ENCODE measurements at places on chromosomes 13 and 19. TPM values are rescaled to one million over a fixed set of nuclear protein-coding genes. Genes with fewer than 3 reads are reported as not detected.

The OCEL1 gene
- total RNA-seq: 16.2 TPM

The C19orf81 gene
- 3.5 TPM for total RNA-seq

GRCh38 chr13:97798836-97799235, 154.6 kb upstream of the IPO5 start:
- no peak for DNase-seq
- no peak overlapping the region for H3K4me3 ChIP-seq
- peaks cover 3% of the 10 kb centered on the region for H3K36me3 ChIP-seq
- peaks cover 2% of the 10 kb centered on the region for H3K27me3 ChIP-seq

DNA sequence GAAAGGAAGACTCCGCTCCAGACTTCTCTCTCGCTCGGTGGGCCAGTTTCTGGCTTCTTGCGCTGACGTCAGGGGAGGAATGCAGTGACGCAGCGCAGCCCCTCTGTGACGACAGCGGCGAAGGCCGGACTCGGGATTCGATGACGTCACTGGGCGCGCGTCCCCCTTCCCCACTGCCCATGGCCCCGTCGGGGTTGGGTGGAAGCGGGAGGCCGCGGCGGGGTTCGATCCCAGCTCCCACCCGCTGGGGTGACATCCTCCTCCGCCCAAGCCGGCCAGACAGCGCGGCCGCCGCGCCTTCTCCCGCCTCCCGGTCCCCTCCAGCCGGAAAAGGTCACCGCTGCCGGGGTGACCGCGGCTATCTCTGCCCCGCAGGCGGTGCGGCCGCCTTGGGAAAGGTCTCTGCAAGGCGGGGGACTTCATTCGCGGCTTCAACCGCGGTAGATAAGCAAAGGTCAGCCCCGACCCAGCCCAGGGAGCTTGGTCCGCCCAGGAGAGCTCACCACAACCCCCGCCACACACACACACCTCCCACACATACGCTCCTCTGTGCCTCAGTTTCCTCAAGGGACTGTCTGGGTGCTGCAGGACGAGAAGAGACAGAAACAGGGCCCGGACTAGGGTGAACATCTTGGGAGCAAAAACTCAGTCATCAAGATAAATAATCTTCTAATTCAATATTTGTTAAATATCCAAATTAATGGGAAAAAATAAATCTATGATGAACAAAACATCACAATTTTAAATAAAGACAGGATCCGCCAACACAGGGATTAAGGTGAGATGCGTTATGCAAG, 844 bp upstream of the RFX1 start:
- DNase-seq: peak; percentile 93
- H3K4me3 ChIP-seq: peak overlapping the region; percentile 97
- no peaks in the 10 kb centered on the region for H3K27me3 ChIP-seq
- H3K36me3 ChIP-seq: no peaks in the 10 kb centered on the region
- peak overlapping the region; percentile 99 for H3K27ac ChIP-seq

The C19orf53 gene
- 79.1 TPM for total RNA-seq

DNA sequence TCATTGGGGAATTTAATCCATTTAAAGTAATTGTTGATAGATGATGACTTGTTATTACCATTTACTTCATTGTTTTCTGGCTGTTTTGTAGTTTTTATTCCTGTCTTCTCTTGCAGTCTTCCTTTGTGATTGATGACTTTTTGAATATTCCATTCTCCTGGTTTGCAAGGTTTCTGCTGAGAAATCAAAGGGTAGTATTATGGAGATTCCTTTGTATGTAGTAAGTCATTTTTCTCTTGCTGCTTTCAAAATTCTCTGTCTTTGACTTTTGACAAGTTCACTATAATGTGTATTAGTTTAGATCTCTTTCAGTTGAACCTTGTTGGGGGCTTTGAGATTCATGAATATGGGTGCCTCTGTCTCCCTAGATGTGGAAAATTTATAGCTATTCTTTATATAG, 6.0 kb downstream of the ZNF559 start:
- H3K36me3 ChIP-seq: peaks cover 81% of the 10 kb centered on the region
- DNase-seq: no peak
- no peaks in the 10 kb centered on the region for H3K4me1 ChIP-seq
- no peak overlapping the region for H3K4me3 ChIP-seq
- no peak overlapping the region for H3K27ac ChIP-seq

GRCh38 chr13:51501096-51501495, 48.3 kb upstream of the INTS6 start:
- no peak for DNase-seq
- H3K27me3 ChIP-seq: peaks cover 4% of the 10 kb centered on the region
- H3K4me1 ChIP-seq: peaks cover 7% of the 10 kb centered on the region
- H3K36me3 ChIP-seq: no peaks in the 10 kb centered on the region
- no peak overlapping the region for H3K27ac ChIP-seq
- H3K4me3 ChIP-seq: no peak overlapping the region

GRCh38 chr13:81224209-81224833, 883.4 kb upstream of the SPRY2 start:
- H3K4me1 ChIP-seq: peaks cover 12% of the 10 kb centered on the region
- no peaks in the 10 kb centered on the region for H3K27me3 ChIP-seq
- DNase-seq: no peak
- no peak overlapping the region for H3K4me3 ChIP-seq

The AP1M2 gene
- 25.9 TPM for total RNA-seq

DNA sequence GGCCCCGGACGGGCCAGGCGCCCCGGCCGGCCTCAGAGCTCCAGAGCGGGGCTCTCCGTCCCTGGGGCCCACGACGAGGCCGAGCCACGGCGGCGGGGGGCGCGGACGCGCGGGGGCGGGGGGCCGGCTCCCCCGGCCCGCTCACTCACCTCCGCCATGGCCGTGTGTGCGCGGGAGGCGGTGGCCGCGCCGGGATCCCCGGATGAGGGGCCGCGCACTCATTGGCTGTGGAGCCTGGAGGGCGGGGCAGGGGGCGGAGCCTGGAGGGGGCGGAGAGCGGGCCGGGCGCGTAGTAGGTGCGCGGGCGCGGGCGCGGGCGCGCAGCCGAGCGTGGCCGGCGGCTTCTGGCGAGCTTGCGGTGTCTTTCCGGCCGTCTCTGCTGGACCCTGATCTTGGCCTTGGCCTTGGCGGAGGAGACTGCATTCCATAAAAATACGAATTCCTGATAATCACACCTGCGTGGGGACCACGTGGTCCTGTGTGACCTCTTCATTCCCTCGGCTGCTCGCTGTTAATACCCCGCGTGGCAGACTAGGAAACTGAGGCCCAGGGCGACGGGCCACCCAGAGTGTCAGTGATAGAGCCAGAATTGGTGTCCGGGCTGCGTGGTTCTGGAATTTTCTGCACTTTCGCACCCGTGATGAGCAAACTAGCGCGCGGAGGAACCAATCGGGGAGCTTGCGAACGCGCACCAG, at the start of gene MIER2:
Gene MIER2, minus strand, starts transcription at position 172 of the 695 bp plus-strand sequence. Its CDS starts 14 bp downstream, at position 158.
- H3K27ac ChIP-seq: peak within 1 kb of the TSS; percentile 74
- DNase-seq: peak; percentile 79
- peaks cover 36% of the 10 kb centered on the region for H3K4me1 ChIP-seq
- H3K27me3 ChIP-seq: no peaks in the 10 kb centered on the region
- H3K4me3 ChIP-seq: peak within 1 kb of the TSS; percentile 71

The CACNG6 gene
- total RNA-seq: 5.3 TPM

The IGSF23 gene
- total RNA-seq: not detected

The IQCN gene
- 14.8 TPM for total RNA-seq

The CEACAM20 gene
- not detected for total RNA-seq

The RNASEH2A gene
- total RNA-seq: 17.5 TPM

DNA sequence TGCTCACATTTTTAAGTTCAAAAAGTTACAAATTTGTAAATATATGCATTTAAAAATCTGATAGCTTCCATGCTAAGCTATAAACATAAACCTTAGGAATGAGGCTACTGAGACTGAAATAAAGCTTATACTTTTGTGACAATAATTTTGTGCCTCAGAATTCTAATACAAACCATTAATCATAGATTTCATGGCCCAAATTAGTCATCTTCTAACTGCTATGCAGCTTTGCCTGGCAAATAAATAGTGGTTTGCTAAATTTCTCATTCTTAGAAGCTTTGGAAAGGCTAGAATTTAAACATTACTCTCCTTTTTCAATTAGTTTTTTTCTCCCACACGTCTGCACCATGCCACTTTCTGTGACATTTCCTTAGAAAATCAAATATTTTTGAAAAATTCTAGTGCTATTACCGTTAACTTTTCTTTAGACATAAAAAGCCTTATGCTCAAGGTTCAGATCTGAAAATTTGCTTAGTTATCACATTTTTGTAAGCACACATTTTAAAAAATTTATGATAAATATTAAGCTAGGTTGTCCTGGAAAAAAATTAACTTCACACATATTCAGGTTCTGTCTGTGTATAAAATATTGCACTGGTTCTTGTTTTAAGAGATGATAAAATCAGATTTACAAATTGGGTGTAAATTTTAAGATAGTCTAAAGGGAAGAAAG, 46.9 kb downstream of the FNDC3A start:
- H3K4me1 ChIP-seq: no peaks in the 10 kb centered on the region
- H3K27ac ChIP-seq: no peak overlapping the region
- peaks cover 48% of the 10 kb centered on the region for H3K36me3 ChIP-seq

GRCh38 chr19:49357186-49357585, 5.0 kb downstream of the TEAD2 start:
- H3K27me3 ChIP-seq: no peaks in the 10 kb centered on the region
- no peak for DNase-seq
- peak overlapping the region; percentile 50 for H3K4me3 ChIP-seq
- H3K36me3 ChIP-seq: peaks cover 30% of the 10 kb centered on the region
- peak overlapping the region; percentile 88 for H3K27ac ChIP-seq

DNA sequence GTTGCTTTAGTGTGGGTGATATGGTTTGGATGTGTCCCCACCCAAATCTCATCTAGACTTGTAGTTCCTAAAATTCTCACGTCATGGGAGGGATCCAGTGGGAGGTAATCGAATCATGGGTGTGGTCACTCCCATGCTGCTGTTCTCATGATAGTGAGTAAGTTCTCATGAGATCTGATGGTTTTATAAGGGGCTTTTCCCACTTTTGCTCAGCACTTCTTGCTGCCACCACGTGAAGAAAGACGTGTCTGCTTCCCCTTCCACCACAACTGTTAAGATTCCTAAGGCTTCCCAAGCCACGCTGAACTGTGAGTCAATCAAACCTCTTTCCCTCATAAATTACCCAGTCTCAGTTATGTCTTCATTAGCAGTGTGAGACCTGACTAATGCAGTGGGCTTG, 26.0 kb downstream of the OR10H4 start:
- H3K27ac ChIP-seq: no peak overlapping the region
- H3K4me3 ChIP-seq: no peak overlapping the region
- no peaks in the 10 kb centered on the region for H3K36me3 ChIP-seq
- no peaks in the 10 kb centered on the region for H3K27me3 ChIP-seq
- no peaks in the 10 kb centered on the region for H3K4me1 ChIP-seq
- no peak for DNase-seq

The SIGLEC12 gene
- total RNA-seq: not detected

GRCh38 chr13:96768524-96768923, 225.8 kb downstream of the OXGR1 start:
- H3K4me3 ChIP-seq: no peak overlapping the region
- peaks cover 56% of the 10 kb centered on the region for H3K4me1 ChIP-seq
- H3K36me3 ChIP-seq: no peaks in the 10 kb centered on the region
- no peak for DNase-seq
- H3K27me3 ChIP-seq: peaks cover 18% of the 10 kb centered on the region

The CYP4F2 gene
- total RNA-seq: not detected
